ENCODE measurements at places on chromosomes 13 and 19.

DNA sequence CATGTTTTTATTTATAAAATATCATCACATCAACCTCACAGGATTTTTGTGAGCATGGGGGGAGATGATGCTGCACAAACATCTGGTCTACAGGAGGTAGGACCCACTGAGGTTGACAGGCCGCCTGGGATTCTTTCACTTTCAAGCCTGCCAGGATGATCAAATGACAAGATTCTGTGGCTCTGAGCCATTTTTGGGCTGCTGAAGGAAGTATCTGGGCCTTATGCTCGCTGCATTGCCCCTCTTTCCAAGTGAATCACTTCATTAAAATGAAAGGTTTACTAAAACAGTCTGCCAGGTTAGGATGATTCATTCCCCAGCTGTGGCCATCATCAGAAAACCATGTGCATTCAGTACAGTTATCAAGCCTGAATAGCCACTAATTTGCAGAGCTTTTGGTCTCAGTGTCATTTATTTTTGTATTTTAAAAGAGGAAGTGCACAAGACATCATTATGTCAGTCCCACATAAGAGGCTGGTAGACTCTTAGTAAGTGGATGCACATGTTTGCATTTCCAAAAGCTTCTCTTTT is 34.4 kb downstream of the STARD13 start:
- DNase-seq = no peak

DNA sequence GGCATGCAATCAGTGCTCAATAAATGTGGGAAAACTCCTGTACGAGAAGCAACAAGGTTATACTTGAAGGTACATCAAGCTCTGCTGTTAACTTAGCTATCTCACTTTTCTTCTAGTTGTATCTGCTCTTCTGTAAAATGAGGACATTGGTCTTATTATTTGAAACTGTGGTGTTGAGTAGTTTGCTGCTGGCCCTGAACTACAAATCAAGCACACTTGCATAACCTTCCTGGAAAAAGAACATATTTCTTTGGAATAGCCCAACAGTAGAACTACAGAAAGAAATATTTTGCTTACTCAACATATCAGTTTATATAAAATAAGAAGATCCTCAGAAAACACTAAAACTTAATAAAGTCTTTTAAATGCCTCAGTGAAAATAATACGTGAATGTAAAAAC is 203.0 kb downstream of the KCTD12 start:
- no peak for DNase-seq

- DNase-seq = no peak
Measured at GRCh38 chr19:13169769-13170168, 19.6 kb downstream of the IER2 start.

GRCh38 chr13:95492044-95492801 is 60.3 kb upstream of the CLDN10 start:
- DNase-seq = no peak

GRCh38 chr13:20230913-20231838 is 943 bp downstream of the GJB6 start:
- DNase-seq = peak; percentile 7

DNA sequence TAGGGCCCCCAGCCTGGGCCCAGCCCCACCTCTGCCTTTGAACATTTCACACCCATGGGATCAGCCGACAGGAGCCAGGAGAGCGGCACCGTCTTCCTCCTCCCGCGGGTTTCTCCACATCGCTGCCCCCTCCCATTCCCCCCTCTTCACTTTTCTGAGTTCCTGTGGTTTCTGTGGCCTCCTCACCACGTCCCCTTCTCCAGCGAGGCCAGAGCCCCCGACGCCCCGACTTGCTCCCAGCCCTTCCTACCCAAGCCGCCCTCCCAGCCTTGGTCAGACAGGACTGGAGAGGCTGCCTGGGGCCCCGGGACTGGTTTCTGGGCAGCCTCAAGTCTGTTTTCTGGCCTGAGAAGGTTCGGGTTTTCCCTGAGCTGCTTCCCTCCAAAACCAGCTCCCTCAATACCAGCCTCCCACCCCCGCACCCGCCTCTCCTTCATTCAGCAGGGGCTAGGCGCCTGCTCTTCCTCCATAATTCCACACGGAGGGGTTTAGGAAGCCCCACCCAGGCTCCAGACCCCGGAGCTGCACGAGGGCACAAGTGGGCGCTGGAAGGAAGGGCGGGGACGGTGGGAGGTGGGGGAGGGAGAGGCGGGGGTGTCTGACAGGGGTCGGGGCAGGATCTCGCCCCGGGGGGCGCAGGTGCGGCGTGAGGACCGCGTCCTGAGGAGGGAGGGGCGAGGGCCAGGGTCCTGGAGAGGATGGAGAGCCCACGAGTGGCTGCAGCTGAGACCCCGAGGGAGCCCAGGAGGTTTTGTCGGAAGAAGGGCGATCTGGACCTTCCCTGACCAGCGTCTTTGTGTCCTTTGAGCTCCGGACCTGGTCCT is 4.0 kb upstream of the SIGLEC10 start:
- no peak for DNase-seq

DNA sequence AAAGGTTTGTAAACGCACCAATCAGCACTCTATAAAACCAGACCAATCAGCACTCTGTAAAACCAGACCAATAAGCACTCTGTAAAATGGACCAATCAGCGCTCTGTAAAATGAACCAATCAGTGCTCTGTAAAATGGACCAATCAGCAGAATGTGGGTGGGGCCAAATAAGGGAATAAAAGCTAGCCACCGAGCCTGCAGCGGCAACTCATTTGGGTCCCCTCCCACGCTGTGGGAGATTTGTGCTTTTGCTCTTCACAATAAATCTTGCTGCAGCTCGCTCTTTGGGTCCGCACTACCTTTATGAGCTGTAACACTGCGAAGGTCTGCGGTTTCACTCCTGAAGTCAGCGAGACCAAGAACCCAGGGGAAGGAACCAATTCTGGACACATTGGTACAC is 28.0 kb downstream of the ZNF175 start:
- no peak for DNase-seq
